ENCODE measurements at places on chromosomes 3 and 15.

- no peak for DNase-seq
Measured at GRCh38 chr3:170614214-170614966, 28.5 kb upstream of the SLC7A14 start.

GRCh38 chr3:118577055-118577777 is 457.4 kb downstream of the IGSF11 start:
- no peak for DNase-seq

- no peak for DNase-seq
Measured at GRCh38 chr15:62569460-62570404, 404.6 kb upstream of the C2CD4B start.

GRCh38 chr15:85477061-85477460 is 96.7 kb downstream of the AKAP13 start:
- no peak for DNase-seq

GRCh38 chr3:128402319-128402718 is 64.4 kb downstream of the DNAJB8 start:
- no peak for DNase-seq

GRCh38 chr15:33115191-33115861 is 79.2 kb downstream of the FMN1 start:
- no peak for DNase-seq

DNA sequence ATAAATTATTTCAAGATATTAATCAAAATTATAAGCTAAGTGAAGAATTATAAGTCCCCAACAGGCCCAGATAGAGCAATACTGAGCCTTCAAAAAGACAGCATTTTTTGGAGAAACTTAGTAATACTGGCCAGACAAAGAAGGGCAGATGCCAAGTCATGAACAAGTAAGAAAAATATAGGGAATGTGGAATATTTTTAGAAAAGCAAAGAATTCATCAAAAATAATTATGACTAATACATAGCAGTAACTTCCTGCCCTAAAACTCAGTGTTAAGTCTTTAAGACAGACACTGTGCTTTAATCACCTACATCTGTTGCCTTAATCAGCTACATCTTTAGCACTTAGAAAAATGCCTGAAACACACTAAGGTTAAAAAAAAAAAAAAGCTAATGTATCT is 31.2 kb downstream of the DPH6 start:
- no peak for DNase-seq

GRCh38 chr15:88185584-88185983 is 71.0 kb downstream of the NTRK3 start:
- no peak for DNase-seq

DNA sequence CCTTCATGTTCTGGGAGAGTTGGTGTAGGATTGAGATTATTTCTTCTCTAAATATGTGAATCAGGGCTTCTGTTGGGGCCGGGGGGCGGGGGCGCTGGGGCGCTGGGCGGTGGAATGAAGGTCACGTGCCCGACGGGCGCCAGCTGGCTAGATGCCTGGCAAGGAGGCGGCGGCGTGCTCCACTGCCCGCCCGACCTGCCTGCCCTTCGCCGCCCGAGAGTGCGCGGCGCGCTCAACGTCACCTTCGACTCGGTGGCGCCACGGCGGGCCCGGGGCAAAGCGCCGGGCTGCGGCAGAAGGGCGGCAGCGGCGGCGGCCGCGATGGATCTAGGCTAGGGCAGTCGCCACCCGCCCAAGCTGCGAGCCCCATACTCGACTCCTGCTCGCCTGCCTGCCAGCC is 47.0 kb upstream of the LHFPL4 start:
- peak; percentile 16 for DNase-seq

DNA sequence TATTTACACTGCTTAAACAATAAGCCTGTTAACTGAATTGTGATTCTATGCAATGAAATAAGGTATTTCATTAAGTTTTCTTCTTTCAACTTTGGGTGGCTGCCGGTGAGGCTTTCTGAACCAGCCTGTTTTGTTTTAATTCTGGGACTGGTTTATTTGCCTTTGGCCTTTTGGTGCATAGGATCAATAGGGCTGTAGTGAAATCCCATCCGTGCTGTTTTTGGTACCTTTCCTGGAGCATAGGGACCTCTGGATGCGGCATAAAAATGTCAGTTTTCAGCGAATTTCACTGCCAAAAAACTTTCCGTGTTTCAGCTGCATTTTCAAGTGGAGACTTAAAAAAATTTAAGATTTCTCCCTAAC is 514 bp downstream of the PLS1 start:
- DNase-seq = no peak

GRCh38 chr3:71254281-71255057 is 329.1 kb downstream of the FOXP1 start:
- DNase-seq = no peak

DNA sequence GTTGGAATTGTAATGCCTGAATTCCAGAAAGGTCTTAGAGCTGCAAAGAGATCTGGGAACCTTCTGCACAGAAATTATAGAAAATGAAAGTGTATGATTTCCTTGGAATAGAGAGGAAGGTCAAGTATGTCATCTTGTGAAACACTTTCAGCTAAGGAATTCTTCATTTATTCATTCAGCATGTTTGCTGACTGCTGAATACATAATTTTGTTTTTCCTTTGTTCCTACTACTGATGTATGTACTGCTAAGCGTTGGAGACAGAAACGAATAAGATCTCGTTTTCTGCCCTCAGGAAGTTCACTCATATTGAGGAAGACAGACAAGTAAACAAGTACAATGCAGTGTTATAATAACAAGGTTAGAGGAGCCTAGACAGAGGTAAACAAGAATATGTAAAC is 14.3 kb upstream of the IL20RB start:
- DNase-seq = no peak

DNA sequence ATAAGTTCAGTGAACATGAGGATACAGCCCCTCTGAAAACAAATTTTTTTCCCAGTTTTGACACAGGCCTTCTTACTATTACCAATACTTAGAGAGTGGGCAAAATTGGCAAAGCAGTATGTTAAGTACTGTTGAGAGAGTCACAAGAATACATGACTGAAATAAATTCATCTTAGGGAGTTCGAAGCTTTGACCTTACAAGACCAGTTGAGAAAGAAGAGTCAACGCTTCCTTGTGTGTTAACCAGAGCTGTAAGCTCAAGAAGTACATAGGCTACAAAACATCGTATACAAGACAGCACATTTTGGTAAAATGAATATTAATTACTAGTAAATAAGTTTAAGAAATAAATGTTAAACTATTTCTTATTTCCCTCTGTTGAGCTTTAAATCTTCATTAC is 164.4 kb upstream of the RORA start:
- DNase-seq = no peak

DNA sequence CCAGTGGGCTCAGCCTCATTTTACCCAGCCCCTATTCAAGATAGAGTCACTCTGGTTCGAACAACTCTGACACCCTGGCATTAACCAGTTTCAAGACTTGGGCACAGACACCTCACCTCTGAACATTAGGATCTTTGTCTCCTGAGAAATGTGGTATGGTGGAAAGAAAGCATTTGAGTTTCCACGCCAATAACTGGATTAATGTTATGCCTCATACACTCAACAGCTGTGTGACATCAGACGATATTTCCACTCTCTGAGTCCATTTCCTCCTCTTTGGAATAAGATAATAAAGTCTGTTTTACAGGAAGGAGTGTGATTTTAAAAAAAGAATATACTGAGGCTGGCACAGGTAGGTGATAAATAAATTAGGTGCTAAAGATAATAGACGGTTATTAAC is 121.3 kb upstream of the CHL1 start:
- DNase-seq = no peak

GRCh38 chr3:12229896-12230295 is 59.0 kb upstream of the PPARG start:
- DNase-seq = no peak

DNA sequence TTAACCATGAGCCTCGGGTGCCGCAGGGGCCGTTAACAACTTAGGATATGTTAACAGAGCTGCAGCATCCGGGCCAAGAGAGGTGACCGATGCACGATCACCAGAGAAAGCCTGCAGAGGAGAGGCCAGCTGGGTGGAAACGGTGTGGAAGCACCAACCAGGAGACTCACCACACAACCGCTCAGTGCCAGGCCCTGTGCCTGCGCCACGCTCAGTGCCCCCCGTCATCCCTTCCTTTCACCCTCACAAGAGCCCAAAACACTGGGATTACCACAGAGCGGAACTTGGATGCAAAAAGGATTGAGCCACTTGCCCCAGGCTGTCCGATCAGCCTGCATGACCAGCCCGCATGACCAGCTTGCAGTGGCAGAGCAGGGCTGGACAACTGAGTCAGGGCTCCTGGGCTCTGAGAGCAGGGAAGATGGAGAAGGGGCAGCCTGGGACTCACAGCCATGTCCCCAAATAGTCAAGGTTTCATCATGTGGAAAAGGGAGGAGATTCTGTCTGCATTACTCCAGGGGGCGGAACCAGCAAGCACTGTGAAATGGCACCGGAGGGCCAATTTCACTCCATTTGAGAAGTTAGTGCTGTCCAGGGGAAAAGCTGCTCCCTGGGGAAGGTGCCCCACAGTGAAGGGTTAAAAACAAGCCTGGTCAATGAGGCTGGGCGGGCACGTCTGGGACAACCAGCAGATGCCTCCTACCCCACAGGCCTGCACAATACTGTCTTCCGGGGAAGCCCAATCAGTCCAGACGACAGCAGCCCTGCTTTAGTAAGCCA is 156.8 kb downstream of the ATP10A start:
- DNase-seq = no peak

- no peak for DNase-seq
Measured at GRCh38 chr3:141236361-141236760, 4.7 kb downstream of the PXYLP1 start.

GRCh38 chr3:124032311-124032880 is 40.5 kb upstream of the ROPN1 start:
- DNase-seq = no peak

- DNase-seq = no peak
Measured at GRCh38 chr3:128487538-128487812, 5.5 kb downstream of the GATA2 start.

GRCh38 chr3:35760146-35760545 is 120.8 kb downstream of the ARPP21 start:
- no peak for DNase-seq

- no peak for DNase-seq
Measured at GRCh38 chr3:55782351-55782750, 295.2 kb upstream of the WNT5A start.

GRCh38 chr15:29942143-29942542 is 119.9 kb upstream of the TJP1 start:
- DNase-seq = peak; percentile 2

GRCh38 chr3:58441514-58442450 is 8.2 kb upstream of the PDHB start:
- no peak for DNase-seq

DNA sequence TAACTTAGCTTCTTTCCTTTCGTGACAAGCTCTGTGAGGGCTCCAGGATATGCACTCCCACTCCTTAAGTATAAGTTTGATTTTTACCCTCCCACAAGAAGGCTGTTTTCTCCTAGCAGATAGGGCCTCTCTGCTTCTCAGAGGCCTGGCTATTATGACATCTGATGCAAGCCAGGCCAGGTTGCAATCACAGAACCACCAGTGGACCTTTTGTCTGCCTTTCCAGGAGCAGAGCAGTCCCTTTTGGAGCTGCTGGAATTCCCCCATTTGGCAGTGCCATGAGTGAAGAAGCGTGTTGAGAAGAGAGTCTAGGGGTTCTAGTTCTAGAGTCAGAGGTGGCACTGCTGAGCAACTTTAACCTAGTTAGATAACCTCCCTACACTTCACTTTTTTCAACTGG is 1004.3 kb upstream of the SEMA6D start:
- DNase-seq = no peak

- DNase-seq = no peak
Measured at GRCh38 chr3:126550488-126551051, 8.2 kb downstream of the C3orf22 start.

DNA sequence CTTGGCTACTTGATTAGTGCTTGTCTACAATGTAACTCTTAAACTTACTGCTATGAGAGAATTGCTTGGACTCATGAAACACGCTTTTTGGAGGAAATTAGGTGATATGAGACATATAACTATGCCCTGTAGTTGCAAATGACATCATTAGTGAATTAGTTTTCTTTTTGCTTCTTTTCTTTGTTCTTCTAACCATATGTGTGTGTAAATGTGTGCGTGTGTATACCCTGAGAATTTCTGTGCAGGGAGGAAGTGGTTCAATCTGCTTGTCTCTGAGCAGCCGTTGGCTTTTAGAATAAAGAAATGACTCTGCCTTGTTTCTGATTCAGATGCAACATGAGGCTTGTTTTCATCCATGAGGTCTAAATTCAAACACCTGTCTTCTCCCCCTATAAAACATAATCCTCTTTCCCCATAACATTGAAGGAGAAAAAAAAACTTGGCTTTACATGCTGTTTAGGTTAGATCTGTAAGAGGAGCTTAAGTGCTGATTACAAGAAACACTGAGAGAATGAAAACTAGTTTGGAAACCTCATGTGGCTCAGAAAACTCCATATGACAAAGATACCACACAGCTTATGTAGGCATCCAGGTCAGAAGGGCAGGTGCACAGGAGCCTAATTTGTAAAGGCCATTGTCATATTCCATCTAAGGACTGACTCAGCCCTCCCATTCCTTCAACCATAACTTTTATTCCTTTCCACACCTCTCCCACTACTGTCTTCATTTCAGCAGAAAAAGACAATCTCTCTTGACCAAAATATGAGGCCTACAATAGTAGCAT is 30.5 kb upstream of the BLM start:
- DNase-seq = peak; percentile 96

DNA sequence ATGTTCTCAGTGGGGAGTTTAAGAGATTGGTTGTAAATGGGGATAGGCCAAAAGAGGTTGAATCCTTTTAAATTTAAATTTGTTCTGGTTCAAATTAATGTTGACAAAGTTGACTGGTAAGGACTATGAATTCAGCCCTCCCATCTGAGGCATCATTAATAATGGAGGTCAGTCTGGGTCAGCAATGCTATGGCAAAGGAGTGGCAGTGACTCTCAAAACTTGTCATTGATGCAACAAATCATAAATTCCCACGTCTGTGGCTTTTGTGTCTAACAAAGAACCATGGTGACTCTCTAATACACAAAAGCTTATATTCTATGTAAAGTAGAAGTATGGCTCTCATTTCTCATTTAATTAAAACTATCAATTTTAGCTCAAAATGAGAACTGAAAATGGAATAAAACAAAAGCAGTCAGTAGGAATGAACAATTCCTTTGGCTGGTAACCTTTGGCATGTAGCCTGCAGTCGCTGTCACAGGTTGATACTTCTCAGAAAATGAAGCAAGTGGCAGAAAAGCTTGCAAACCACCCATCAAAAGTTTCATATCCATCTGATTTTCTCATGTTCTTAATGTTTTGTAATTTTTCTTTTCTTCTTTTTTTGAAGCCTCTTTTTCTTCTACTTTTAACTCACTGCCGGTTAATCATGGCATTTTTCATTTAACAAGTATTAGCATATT is 12.2 kb upstream of the ZBED2 start:
- DNase-seq = no peak
